ENCODE measurements at places on chromosomes 7 and 10. TPM values are rescaled to one million over a fixed set of nuclear protein-coding genes. Genes with fewer than 3 reads are reported as not detected.

GRCh38 chr10:42475168-42476098, 162.9 kb downstream of the ZNF33B start:
- no peaks in the 10 kb centered on the region for H3K36me3 ChIP-seq
- no peak for DNase-seq
- H3K27me3 ChIP-seq = no peaks in the 10 kb centered on the region
- no peak overlapping the region for H3K27ac ChIP-seq

Gene ZNRF2
- 15.6 TPM for total RNA-seq

- no peak for DNase-seq
- H3K36me3 ChIP-seq = no peaks in the 10 kb centered on the region
- H3K4me3 ChIP-seq = no peak overlapping the region
- peaks cover 25% of the 10 kb centered on the region for H3K27me3 ChIP-seq
Measured at GRCh38 chr7:148174376-148174775, 416.2 kb upstream of the C7orf33 start.

GRCh38 chr7:47506382-47507339, 75.2 kb downstream of the TNS3 start:
- H3K36me3 ChIP-seq = peaks cover 29% of the 10 kb centered on the region
- no peaks in the 10 kb centered on the region for H3K27me3 ChIP-seq
- peak overlapping the region; percentile 57 for H3K27ac ChIP-seq
- peaks cover 49% of the 10 kb centered on the region for H3K4me1 ChIP-seq
- H3K4me3 ChIP-seq = peak overlapping the region; percentile 12

GRCh38 chr7:150481922-150482321, 31.5 kb downstream of the GIMAP8 start:
- no peak overlapping the region for H3K27ac ChIP-seq
- DNase-seq = no peak
- H3K36me3 ChIP-seq = no peaks in the 10 kb centered on the region
- H3K27me3 ChIP-seq = peaks cover 15% of the 10 kb centered on the region
- no peaks in the 10 kb centered on the region for H3K4me1 ChIP-seq
- no peak overlapping the region for H3K4me3 ChIP-seq

DNA sequence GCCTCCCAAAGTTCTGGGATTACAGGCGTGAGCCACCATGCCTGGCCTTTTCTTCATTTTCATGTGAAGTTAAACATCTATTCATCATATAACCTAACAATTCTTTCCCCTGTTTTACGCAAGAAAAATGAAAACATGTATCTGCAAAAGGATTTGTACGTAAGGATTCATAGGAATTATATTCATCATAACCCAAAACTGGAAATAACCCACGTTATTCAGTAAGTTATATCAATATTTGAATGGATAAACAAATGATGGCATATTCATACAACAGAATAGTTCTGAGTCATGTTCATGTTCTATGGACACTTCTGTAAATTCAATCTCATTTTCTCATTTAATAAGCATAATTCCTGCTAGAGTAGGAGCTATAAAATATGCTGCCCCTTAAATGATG, 35.2 kb upstream of the CAV2 start:
- H3K27ac ChIP-seq = no peak overlapping the region
- no peak overlapping the region for H3K4me3 ChIP-seq
- no peak for DNase-seq
- H3K4me1 ChIP-seq = no peaks in the 10 kb centered on the region
- no peaks in the 10 kb centered on the region for H3K27me3 ChIP-seq

- H3K36me3 ChIP-seq = no peaks in the 10 kb centered on the region
- H3K27me3 ChIP-seq = peaks cover 19% of the 10 kb centered on the region
- H3K4me1 ChIP-seq = peaks cover 6% of the 10 kb centered on the region
- H3K27ac ChIP-seq = no peak overlapping the region
- H3K4me3 ChIP-seq = no peak overlapping the region
Measured at GRCh38 chr10:123757853-123758252, 91.7 kb downstream of the GPR26 start.

Gene CYP3A7
- 0.46 TPM for total RNA-seq

DNA sequence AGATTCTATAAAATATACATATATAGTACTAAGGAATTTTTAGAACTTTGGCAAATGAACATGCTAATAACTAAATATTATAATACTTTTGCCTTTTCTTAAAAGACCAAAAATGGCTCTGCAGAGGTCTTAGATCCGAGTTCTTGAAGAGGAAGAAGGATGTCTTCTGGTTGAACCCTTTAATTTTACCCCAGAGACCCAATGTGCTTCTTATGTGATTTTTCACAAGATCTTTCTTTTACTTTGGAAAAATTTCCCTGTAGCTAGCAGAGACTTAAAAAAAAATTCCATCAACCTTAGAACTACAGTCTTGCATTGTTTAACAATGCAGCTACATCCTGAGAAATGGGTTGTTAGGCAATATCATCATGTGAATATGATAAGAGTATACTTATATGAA, 663.2 kb downstream of the PARD3 start:
- no peak for DNase-seq
- no peak overlapping the region for H3K4me3 ChIP-seq
- peaks cover 10% of the 10 kb centered on the region for H3K4me1 ChIP-seq
- H3K27ac ChIP-seq = no peak overlapping the region

GRCh38 chr7:112162142-112162766, 43.9 kb downstream of the DOCK4 start:
- peak overlapping the region; percentile 63 for H3K4me3 ChIP-seq
- H3K27me3 ChIP-seq = no peaks in the 10 kb centered on the region
- no peak for DNase-seq
- peak overlapping the region; percentile 73 for H3K27ac ChIP-seq
- H3K4me1 ChIP-seq = peaks cover 48% of the 10 kb centered on the region

GRCh38 chr7:85829817-85830432, 643.1 kb upstream of the SEMA3D start:
- H3K27ac ChIP-seq = no peak overlapping the region
- H3K36me3 ChIP-seq = no peaks in the 10 kb centered on the region
- no peak for DNase-seq

Gene AOAH
- 0.92 TPM for total RNA-seq

Gene CPXM2
- total RNA-seq = 51.1 TPM

Gene ZNF518A
- total RNA-seq = 31.6 TPM

DNA sequence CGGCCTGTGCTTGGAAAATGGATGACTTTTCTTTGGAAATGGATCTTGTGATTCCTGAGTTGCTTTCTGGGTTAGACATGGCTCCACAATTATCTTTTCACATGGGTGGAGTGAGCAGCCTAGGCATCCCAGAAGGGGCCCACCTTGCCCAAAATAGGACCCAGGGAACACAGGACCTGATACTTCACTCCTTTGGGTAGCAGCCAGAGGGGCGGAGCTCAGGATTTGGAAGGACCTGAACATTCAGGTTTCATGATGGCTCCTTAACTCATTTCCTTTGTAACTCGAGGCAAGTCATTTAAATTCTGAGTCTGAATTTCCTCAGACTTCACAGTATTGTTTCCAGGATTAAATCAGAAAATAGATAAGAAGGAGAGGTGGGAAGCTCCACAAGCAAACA, 178.3 kb upstream of the ZMIZ1 start:
- H3K27ac ChIP-seq = no peak overlapping the region
- peak; percentile 34 for DNase-seq
- H3K36me3 ChIP-seq = no peaks in the 10 kb centered on the region
- peaks cover 5% of the 10 kb centered on the region for H3K27me3 ChIP-seq

Gene PLPP4
- 1.3 TPM for total RNA-seq

- DNase-seq = no peak
- H3K4me1 ChIP-seq = no peaks in the 10 kb centered on the region
- H3K27me3 ChIP-seq = no peaks in the 10 kb centered on the region
Measured at GRCh38 chr10:260819-261429, 125.7 kb downstream of the ZMYND11 start.

DNA sequence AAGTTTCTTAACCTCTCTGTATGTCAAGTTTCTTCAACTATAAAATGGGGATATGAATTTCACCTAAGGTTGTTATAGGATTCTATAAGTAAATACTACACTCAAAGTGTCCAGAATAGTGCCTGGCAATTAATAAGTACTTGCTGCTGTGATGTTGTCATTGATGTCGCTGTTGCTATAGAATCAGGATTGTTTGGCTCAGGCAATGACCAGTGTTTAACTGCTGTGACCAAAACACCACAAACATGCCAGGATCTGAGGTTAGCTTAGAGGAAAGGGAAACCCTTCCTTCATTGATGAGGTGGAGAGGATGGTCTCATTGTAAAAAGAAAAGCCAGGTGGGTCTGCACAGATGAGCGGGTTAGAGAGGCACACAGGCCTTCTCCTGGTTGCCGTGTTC, 223.1 kb upstream of the INHBA start:
- no peak overlapping the region for H3K27ac ChIP-seq
- H3K4me1 ChIP-seq = no peaks in the 10 kb centered on the region
- H3K4me3 ChIP-seq = no peak overlapping the region
- no peak for DNase-seq
- peaks cover 4% of the 10 kb centered on the region for H3K27me3 ChIP-seq

DNA sequence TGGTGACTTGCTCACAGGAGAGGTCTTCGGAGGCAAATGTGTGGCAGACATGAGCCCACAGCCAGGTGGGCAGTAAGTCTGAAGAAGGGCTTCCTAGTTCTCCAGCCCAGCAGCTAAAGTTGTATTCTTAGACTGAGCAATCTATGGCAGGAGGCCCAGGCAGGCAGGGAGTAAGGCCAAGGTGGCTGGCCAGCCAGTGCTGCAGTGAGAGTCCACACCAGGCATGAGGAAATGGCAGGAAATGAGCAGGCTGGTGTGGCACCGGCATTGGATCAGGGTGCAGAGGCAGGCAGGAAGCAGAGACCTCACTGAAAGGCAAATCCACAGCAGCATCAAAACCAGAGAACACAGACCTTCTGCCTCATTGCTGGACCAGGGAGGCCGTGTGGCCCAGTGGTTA, 84.6 kb upstream of the PDE1C start:
- H3K4me3 ChIP-seq = no peak overlapping the region
- H3K27me3 ChIP-seq = peaks cover 24% of the 10 kb centered on the region
- no peak for DNase-seq
- H3K4me1 ChIP-seq = no peaks in the 10 kb centered on the region

DNA sequence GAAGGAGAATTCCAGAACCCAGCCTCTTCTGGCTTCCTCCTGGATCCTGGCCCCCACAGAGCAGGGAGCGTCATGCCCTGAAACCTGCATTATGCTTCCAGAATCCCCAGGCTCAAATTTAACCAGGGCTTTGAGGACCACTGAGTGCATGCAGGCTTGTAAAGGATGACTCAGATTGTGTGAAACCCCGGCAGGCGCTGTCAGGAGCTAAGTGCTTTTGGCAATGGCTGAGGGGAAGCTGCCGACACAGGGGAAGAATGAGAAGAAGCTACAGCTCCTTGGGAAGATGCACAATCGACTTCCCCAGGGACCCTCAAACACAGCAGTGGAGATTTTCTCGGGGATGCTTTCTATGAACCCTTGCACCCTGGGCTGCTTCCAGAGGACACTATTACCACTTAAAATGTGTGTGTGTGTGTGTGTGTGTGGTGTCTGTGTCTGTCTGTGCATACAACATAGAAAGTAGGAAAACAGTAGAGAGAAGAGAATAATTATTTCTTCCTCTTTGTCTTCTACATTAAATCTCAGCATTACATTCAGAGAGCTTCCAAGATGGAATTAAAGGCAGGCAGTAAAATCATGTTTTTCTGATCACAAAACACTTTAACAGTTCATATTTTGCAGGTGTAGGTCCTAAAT, 183.5 kb upstream of the INHBA start:
- H3K36me3 ChIP-seq = no peaks in the 10 kb centered on the region
- DNase-seq = no peak
- peaks cover 18% of the 10 kb centered on the region for H3K27me3 ChIP-seq
- H3K4me1 ChIP-seq = no peaks in the 10 kb centered on the region
- no peak overlapping the region for H3K4me3 ChIP-seq

DNA sequence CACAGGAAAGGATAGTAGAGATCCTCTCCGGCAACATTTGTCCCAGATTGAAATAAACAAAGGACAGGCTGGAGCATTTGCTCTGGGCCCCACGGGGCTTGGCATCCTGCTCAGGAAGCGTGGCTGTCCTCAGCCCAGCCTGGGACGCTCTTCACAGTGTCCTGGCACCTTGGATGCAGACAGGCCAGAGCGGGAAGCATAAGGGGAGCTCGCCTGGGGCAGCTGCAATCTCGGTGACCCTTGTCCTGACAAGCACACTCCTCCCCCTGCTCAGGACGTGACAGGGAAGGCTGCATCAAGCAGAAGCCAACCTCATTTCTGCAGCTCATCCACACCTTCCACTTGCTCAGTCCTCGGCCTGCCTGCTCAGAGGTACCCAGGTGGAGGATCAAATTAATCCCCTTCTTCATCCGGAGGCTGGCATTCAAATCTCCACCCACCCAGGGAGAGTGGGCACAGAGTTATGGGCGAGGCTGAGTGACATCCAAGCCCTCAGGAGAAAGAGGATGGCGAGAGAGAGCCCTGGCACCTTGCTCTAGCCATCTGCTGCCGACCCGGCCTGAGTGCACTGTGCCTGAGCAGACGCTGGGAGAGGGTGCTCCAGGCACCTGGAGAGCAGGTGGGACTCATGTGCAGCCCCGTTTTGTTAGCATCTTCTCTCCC, 47.6 kb downstream of the ABRAXAS2 start:
- no peak overlapping the region for H3K4me3 ChIP-seq
- no peaks in the 10 kb centered on the region for H3K27me3 ChIP-seq
- no peaks in the 10 kb centered on the region for H3K36me3 ChIP-seq
- no peaks in the 10 kb centered on the region for H3K4me1 ChIP-seq

Data from type B pancreatic cell (in vitro differentiated cells).